Left renal pelvis (tissue), 4 donors: ENCODE measurements at places on chromosomes 5 and 9. TPM values are rescaled to one million over a fixed set of nuclear protein-coding genes. Genes with fewer than 3 reads are reported as not detected.

- DNase-seq = no peak
Observed at GRCh38 chr5:62144401-62145022, 161.5 kb upstream of the KIF2A start.

- DNase-seq = no peak
Observed at GRCh38 chr5:123518111-123518510, 6.1 kb downstream of the CSNK1G3 start.

The ENTPD2 gene
- polyA plus RNA-seq = 7.5 TPM

The C9orf50 gene
- polyA plus RNA-seq = 0.27 TPM
